ENCODE measurements at places on chromosomes 5 and 9.

GRCh38 chr9:137411645-137412380 is 11.1 kb downstream of the EXD3 start:
- peak; percentile 94 for DNase-seq

- no peak for DNase-seq
Observed at GRCh38 chr5:148639081-148639480, 15.2 kb downstream of the HTR4 start.

- no peak for DNase-seq
Observed at GRCh38 chr5:26868504-26868903, 169.9 kb downstream of the CDH9 start.

DNA sequence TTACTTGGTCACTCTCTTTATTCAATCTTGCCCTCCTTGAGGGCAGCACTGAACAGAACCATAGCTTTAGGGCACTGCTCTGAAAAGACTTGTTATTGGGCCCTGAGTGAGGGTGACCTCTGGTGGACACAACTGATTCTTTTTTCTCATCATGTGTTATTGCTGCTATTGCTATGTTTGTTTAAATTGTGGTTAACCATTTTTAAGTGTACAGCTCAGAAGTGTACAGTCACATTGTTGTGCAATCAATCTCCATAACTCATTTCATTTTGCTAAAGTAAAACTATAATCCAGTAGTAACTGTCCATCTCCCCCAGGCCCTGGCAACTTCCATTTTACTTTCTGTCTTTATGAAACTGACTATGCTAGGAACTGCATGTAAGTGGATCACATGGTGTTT is 351.1 kb upstream of the RIOK2 start:
- DNase-seq: peak; percentile 87

- no peak for DNase-seq
Observed at GRCh38 chr9:83962165-83962564, 17.9 kb downstream of the HNRNPK start.

GRCh38 chr5:175707751-175708375 is 50.0 kb downstream of the HRH2 start:
- no peak for DNase-seq

Data from astrocyte of the spinal cord (primary cell).